Fibroblast of lung (primary cell): ENCODE measurements at places on chromosomes 11 and 22.

DNA sequence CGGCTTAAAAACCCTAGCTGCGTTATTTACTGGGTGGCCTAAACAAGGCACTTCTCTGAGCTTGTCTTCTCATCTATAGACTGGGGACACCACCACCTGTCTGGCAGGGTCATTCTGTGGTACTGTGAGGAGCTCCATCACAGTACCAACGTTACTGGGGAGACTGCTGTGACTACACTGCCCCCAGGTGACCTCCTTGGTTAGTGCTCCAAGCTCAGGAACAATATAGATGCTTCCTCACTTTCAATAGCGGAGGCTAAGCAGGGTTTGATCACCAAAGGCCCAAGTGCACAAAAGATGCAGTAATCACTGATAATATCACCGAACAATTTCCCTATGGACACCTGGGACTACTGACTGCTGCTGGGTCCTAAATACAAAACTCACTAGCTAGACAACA is 18.8 kb downstream of the PRPF19 start:
- DNase-seq: peak; percentile 58

DNA sequence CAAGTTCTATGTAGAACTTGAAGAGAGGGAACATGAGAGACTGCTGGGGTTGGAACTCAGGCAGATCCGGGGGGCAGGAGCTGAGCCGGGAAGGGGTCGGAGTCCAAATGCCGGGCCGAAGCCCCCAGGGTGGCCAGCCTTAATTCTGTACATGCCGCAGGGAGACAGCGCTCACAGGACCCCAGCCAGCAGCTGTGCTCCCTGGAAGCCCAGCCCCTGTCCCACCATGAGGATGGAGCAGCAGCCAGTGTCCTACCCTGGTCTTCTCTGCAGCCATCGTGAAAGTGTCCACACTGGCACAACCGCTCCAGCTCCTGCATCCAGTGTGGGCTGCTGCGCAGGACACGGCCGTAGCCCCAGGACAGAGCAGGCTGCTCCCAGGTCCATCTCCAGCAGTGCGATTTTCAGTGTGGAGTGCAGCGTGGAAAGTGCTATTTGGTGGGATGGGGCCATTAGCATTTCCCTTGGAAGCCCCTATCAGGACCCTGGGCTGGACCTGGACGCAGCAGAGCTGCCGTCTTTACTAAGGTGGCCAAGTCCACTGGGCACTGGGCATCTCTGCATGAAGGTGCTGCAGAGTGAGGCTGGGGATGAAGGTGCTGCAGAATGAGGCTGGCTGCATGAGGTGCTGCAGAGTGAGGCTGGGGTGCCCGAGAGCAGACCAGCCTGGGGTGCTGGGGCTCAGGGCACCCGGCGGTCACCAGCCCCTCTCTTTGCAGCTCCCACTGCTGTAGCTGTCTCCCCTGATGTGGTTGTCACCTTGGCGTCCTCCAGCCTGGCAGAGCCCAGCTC is 737.4 kb downstream of the BRD1 start:
- no peak for DNase-seq

GRCh38 chr11:121795174-121795573 is 320.8 kb downstream of the BLID start:
- no peak for DNase-seq

- no peak for DNase-seq
Measured at GRCh38 chr11:56950510-56950909, 38.2 kb upstream of the OR5AK2 start.

GRCh38 chr22:41140365-41140957 is 48.1 kb downstream of the EP300 start:
- DNase-seq: peak; percentile 15

GRCh38 chr11:11964774-11965150 is 43.7 kb downstream of the DKK3 start:
- DNase-seq: no peak

GRCh38 chr22:28884747-28885350 is 1.5 kb downstream of the ZNRF3 start:
- no peak for DNase-seq

DNA sequence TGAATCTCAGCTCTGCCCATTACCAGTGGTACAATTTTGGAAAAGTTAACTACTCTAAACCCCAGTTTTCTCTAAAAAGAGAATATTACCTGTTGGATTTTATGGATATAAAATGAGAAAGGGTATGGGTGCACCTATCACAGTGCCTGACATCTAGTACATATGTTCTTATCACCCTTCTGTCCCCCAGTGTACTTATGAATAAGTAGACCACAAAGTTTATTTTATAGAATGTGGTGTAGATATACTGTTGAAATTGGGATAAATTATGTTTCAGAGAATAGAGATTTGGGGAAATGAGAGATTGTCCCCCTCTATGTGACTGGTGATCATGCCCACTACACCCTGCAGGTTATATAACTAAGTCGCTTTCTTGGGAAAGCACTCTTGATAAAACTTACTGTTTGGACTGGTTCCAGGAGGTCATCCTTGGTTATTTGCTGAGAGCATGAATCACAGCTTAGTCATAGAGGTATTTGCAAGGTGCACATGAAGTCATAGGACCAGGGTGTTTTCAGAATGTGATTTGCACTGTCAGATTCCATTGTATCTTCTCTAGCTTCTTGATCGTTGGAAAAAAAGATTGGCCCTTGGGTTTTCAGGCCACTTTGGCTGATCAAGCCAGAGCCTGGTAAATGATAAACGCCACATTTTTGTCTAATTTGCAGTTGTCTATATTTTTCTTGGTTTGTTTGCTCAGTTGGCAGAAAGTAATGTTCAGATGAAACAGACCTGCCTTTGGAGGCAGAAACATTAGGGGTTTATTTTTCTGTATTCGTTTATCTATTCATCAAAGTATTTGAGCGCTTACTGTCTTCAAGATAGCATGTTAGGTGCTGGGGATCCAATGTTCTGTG is 21.3 kb downstream of the STX3 start:
- peak; percentile 84 for DNase-seq

DNA sequence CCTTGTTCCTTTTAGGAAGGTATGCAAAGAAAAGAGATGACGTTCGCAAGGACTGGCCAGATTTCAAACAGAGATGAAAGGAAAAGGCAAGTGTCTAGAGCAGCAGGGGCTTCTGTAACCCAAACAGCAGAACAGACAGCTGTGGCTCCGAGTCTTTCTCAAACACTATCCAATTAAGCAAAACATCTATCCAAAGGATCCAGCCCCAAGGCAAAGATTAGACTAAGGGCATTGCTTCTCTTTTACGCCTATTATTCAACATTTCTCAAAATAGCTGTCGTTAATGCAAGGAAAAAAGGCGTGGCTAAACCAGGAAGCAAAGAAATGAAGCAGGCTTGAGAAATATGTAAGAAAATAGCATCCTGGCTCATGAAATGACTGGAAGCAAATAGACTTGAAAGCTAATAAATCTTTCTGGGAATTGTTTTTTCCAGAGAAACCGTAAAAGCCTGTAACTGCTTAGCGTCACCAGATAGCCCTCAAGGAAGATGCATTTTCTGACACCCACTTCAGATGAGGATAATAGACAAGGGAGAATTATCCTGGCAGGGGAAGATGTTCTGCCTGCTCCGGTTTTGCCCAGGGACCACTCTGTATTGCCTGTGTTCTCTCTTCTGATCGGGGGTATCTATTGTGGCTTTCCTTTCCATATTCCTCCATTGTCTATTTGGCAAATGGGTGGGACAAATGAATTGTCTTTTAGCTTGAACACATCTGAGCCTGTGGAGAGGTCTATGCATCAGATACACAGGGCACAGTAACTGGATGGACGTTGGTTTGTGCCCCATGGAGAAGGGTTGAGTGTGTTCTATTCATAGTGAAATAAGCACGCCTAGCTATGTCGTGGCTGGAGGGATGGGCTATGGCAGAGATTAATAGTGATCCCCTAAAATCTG is 20.2 kb downstream of the C11orf96 start:
- no peak for DNase-seq

DNA sequence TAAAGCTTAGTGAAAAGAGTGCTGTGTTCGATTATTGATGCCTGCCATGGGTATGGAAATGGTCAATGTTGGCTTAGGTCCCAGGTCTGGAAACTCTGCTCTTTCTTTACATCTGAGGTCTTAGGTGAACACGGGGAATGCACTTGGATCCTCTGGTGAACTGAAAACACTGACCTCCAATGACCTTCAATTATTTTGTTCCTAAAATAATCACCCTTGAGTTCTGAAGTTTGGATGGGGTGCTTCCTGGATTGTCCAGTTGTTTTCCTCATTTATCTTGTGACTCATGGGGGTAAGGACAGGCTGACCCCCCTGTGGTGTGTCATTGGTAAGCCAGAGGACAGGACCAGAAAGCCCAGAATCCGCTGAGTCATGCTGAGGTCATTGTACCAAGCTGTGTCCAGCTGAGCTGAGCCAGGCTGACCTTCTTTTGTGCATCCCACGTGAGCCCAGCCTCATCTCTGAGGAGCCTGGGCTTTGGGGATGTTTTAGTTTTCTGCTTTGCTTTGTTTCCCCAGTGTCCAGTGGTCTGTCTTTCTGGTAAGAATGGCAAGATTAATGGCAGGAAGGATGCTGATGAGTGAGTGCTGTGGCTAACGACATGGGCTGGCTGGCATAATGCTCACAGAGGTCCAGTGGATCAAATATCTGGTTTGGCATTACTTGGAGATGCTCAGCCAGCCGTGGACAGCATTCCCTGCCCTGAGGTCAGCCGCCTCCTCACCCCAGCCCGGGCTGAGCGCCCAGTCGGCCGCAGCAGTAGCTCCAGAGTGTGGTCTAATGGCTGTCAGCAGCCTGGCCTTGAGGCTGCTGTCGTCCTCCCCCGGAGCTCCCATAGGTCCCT is 35.6 kb downstream of the AMPD3 start:
- DNase-seq: peak; percentile 100

GRCh38 chr11:41921746-41922390 is 462.4 kb upstream of the LRRC4C start:
- DNase-seq: no peak

GRCh38 chr11:115423728-115424459 is 80.3 kb downstream of the CADM1 start:
- DNase-seq: no peak

- DNase-seq: no peak
Measured at GRCh38 chr11:118263695-118264568, at the start of gene MPZL2. Gene MPZL2, minus strand, starts transcription at chr11:118264297. Its CDS starts 144 bp downstream, at chr11:118264153.

GRCh38 chr11:99327527-99327926 is 306.8 kb downstream of the CNTN5 start:
- peak; percentile 6 for DNase-seq

- DNase-seq: no peak
Measured at GRCh38 chr11:85620256-85620655, 6.9 kb downstream of the DLG2 start.

- DNase-seq: no peak
Measured at GRCh38 chr11:124759266-124760204, 2.6 kb downstream of the ESAM start.

- DNase-seq: no peak
Measured at GRCh38 chr11:10935015-10935559, 77.2 kb upstream of the ZBED5 start.

GRCh38 chr22:33792832-33793231 is 127.4 kb downstream of the LARGE1 start:
- no peak for DNase-seq

DNA sequence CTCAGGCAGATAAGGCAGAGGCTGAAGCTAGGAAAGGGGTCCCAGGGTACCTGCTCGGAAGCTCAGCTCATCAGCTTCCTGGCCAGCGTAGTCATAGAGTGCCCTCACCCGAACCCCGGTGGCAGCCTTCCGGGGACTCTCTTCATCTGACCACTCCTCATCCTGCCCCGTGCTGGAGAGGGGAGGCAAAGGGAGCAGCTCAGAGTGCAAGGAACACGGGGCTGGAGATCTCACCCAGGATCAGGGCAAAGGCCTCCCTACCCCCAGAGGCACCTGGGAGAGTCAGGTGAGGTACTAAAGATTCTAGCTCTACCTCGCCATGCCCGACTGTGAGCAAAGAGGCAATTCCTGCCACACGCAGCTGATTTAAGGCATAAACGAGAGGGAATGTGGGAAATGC is 1.6 kb upstream of the ARFGAP2 start:
- no peak for DNase-seq

DNA sequence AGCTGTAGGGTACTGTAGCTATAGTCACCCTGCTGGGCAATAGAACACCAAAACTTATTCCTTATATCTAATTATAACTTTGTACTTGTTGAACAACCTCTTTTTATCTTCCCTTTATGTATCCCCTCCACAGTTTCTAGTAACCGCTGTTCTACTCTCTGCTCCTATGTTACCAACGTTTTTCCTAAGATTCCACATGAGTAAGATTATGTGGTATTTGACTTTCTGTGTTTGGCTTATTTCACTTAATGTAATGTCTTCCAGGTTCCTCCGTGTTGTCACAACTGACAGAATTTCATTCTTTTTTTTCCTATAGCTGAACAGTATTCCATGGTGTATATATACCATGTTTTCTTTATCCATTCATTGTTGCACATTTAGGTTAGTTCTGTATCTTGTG is 258.4 kb downstream of the DYNC2H1 start:
- DNase-seq: peak; percentile 49

GRCh38 chr22:28229566-28230485 is 310.8 kb upstream of the PITPNB start:
- DNase-seq: peak; percentile 32

- peak; percentile 46 for DNase-seq
Measured at GRCh38 chr11:67252831-67253239, 13.4 kb upstream of the GRK2 start.
